ENCODE measurements at places on chromosomes 4 and X. TPM values are rescaled to one million over a fixed set of nuclear protein-coding genes. Genes with fewer than 3 reads are reported as not detected.

Gene PHF8
- 25.7 TPM for total RNA-seq

Gene TRIM61
- total RNA-seq, result not detected

Gene MAP9
- 11.4 TPM for total RNA-seq

Gene RBM47
- total RNA-seq, result 38.3 TPM

Gene PRDX4
- 66.4 TPM for total RNA-seq

Gene CFAP99
- not detected for total RNA-seq

Gene SH2D1A
- total RNA-seq, result 1.7 TPM
